Activated CD4-positive, alpha-beta T cell treated with anti-CD3 and anti-CD28 coated beads, Interleukin-2, amount 50 U/mL, for 1 hour (primary cell): ENCODE measurements at places on chromosomes 5 and 9.

DNA sequence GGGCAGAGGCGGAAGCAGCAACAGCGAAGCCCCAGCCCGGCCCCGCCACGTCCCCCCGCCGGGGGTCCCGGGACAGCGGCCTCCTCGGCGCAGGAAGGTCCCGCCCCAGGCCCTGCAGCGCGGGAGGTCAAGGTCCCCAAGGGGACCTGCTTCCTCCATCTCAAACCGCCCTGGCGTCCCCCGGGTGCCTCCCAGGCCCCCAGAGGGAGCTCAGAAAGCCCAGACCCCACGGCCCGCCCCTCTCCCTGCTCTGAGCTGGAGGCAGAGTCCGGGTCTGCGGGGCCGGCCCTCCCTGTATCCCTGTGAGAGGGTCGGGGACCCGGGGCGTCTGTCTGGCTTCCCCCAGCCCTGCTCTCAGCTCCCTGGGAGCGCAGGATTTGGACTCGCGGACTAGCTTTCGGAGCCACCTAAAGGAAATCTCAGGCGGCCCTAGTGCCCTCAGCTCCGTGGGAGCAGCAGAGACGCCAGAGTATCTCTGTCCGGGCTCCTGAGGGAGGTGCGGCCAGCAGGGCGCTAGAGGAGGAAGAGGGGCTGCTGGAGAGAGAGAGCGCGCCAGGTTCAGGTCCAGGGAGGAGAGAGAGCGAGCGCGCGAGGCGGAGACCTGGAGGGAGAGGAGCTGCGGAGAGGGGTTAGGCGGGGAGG, 30.7 kb downstream of the EXOC3 start:
- no peak for DNase-seq

GRCh38 chr5:81925009-81925408, 46.8 kb upstream of the ATG10 start:
- no peak for DNase-seq

GRCh38 chr5:112418659-112419163, 366 bp downstream of the EPB41L4A start:
- DNase-seq, result no peak

DNA sequence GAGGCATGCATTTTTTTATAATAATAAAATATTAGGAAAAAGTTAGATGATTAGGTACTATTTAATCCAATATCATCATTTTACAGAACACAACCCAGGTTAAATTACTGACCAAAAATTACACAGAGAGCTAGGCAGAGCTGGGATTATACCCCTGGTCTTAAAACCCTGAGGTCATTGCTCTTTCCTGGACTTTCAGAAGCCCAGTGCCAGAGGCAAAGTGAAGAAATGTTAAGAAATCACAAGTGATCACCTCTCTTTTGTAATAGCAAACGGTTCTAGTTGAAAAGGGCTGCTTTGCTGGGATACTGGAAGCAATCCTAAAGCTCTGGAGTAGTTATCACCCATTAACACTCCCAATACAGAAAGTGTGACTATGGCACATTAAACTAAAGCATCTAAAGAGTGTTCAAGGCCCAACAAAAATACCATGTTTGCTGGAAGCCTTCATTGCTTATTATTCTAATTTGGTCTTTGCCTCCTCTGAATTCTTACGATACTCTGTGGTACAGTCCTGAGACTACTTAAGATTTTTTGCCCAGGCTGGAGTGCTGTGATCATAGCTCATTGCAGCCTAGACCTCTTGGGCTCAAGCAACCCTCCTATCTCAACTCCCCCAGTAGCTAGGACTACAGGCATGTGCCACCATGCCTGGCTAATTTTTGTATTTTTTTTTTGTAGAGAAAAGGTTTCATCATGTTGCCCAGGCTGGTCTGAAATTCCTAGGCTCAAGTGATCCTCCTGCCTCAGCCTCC, 575.9 kb downstream of the RAB3C start:
- DNase-seq, result no peak

GRCh38 chr9:110810262-110810976, 141.8 kb downstream of the MUSK start:
- DNase-seq, result no peak

GRCh38 chr5:178280631-178281030, 48.0 kb upstream of the PHYKPL start:
- no peak for DNase-seq

DNA sequence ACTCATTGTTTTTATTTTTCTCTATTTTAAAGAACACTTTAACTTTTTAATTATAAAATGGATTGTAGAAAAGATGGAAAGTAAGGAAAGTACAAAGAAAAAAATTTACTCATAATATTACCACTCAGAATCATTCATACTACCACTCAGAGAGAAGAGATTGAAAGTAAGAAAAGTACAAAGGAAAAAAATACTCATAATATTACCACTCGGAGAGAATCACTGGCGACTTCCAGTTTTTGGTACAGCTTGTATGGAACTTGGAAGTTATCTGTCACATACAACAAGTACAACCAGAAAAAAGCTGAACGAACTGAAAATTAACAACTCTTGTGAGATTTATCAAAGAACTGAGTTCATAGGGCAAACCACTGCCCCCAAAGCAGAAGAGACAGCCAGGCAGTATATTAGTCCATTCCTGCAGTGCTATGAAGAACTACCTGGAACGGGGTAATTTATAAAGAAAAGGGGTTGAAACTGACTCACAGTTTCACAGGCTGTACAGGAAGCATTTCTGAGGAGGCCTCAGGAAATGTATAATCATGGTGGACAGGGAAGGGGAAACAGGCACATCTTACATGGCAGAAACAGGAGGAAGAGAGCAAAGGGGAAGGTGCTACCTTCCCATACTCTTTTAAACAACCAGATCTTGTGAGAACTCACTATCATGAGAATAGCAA, 183.9 kb downstream of the SMARCA2 start:
- DNase-seq, result no peak
